Forelimb muscle (tissue), 1 donor: ENCODE measurements at places on chromosomes 11 and 22.

DNA sequence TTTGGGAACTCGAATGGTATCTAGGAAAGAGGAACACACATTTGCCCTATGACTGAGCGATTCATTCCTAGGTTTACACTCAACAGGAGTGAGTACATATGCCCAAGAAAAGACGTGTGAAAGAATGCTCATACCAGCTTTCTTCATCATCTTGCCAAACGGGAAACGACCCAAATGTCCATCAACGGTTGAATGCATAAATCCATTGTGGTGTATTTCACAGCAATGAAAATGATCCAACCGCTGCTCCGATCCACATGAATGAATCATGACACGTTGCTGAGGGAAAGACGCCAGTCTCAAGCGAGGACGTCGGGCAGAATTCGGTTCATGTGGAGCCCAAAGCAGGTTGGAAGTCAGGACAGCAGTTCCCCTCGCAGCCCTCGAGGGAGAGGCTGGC, 71.5 kb downstream of the CYTH4 start:
- no peak for DNase-seq

- DNase-seq = no peak
Measured at GRCh38 chr22:49218142-49218541, 609.5 kb downstream of the BRD1 start.

GRCh38 chr11:36130401-36130800, 158.8 kb downstream of the COMMD9 start:
- no peak for DNase-seq

DNA sequence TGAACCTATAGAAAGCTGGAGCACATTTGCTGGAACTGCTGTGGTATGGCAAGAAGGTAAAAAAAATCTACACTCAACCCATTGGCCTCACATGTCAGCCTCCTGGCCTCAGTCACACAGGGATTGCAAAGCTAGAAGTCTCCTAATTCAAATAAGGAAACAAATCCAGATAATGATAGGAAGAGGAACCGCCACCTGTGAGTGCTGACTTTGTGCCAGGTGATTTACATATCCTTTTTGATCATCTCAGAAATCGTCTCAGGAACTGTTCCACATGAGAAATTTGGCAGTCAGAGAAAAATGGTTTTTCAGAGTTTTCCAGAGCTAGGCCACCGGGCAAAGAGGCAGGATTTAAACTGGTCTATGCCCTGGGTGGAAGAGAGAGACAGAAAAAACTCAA, 986 bp downstream of the NLRP10 start:
- DNase-seq = no peak

DNA sequence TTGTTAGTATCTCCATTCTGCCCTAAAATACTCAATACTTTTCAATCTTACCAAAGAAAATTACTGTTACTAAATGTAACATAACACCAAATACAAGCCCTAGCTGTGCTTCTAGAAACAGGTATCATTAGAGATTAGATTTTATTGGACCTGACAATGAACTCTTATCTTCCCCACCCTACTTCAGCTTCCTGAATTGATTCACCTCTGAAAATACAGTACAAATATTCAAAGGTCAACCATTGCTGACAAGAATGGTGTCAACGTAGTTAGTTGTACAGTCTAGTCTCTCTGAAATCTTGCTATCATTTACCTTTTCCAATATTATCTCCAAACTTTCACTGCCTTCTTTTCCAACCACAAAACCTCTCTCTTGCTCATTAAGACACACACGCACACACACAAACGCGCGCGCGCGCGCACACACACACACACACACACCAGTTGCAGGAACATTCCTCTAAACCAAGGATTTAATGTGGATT, 22.4 kb downstream of the LRRC4C start:
- no peak for DNase-seq

- no peak for DNase-seq
Measured at GRCh38 chr11:116791002-116791812, 472 bp downstream of the APOA5 start.

DNA sequence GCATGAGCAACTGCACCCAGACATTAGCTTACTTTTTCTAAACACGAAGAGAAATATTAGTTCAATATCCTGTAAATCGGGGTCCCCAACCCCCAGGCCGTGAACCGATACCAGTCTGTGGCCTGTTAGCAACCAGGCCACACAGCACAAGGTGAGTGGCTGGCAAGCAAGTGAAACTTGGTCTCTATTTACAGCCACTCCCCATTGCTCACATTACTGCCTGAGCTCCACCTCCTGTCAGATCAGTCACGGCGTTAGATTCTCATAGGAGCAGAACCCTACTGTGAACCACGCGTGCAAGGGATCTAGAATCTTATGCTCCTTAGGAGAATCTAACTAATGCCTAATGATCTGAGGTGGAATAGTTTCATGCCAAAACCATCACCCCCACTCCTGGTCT, 27.8 kb upstream of the DEPDC7 start:
- no peak for DNase-seq

DNA sequence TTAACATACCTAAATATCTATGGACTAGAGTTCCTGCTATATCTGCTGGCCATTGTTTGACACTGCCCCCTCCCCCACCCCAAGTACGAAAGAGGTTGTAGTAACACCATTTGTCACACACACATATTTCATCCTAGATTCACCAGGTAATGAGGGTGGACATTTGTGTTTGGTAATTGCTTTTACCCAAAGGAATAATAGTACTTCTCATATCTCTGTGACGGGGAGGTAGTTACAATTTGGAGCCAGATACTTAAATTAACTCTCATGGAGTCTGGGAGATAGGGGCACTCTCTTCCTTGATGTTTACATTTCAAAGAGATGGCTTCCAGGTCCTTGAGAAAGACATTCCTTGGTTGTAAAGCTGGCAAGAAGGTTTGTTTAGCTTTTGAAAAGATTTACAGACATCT, 38.7 kb downstream of the REXO2 start:
- no peak for DNase-seq

GRCh38 chr11:77793972-77794371, 26.6 kb downstream of the RSF1 start:
- DNase-seq = no peak

DNA sequence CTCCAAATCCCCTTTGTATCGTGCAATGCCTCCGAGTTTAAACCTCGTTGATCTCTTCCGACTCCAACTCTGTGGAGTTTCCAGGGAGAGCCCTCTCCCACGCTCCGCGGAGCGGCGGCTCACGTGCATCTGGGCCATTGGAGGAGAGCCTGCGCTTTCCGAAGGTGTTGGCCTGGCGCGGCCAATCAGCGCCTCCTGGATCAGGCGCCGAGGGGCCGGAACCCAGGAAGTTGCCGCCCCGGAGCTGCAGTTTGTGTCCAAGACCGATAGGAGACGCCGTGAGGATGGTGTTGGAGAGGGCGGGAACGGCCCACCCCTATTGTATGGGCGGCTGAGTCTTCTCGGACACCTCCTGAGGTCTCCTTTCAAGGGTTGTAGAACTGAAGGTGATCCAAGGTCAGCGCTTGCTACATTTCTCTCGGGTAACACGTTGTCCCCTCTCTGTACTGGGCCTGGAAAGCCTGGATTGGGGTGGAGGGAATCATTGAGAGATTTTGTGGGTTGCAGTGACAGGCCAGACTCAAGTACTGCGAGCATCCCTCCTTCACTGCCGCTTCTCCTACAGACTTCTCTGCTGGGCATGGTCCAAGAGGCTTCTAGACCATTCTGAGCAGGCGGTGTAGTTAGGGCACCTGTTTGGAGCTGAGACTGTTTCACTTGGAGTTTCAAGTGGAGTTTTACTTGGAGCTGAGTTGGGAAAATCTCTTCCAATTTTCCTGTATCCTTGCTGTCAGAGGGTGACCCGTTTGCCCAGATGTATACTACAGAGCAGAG, 1.7 kb downstream of the ADAMTS15 start:
- DNase-seq = peak; percentile 76

DNA sequence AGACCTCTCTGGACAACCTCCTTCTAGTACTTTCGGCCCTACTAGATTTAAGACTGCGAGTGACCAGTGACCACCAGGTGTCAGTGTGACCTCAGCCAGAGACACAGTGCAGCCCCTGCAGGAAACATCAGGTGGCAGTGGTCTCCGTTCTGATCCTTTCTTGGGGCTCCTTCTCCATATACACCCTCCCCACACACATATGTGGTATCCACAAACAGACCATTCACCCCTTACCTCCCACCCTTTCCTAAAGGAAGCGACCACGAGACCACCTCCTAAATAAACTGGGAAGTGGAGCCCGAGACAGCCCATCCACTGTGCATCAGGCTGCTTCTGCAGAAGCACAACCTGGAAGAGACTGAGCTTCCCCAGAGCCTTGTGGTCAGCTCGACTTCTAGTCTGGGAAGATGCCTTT, 38.5 kb upstream of the CYP2D6 start:
- DNase-seq = peak; percentile 54

GRCh38 chr11:102630598-102631448, 5.7 kb upstream of the MMP20 start:
- DNase-seq = no peak

GRCh38 chr11:101487775-101488174, 96.0 kb downstream of the TRPC6 start:
- no peak for DNase-seq

- no peak for DNase-seq
Measured at GRCh38 chr22:42814616-42815015, 42.5 kb downstream of the ARFGAP3 start.

- no peak for DNase-seq
Measured at GRCh38 chr22:39634530-39635405, 64.2 kb downstream of the CACNA1I start.

- DNase-seq = no peak
Measured at GRCh38 chr11:130070846-130071200, 1.1 kb downstream of the APLP2 start.

- DNase-seq = no peak
Measured at GRCh38 chr11:100719809-100720221, 32.7 kb downstream of the ARHGAP42 start.

DNA sequence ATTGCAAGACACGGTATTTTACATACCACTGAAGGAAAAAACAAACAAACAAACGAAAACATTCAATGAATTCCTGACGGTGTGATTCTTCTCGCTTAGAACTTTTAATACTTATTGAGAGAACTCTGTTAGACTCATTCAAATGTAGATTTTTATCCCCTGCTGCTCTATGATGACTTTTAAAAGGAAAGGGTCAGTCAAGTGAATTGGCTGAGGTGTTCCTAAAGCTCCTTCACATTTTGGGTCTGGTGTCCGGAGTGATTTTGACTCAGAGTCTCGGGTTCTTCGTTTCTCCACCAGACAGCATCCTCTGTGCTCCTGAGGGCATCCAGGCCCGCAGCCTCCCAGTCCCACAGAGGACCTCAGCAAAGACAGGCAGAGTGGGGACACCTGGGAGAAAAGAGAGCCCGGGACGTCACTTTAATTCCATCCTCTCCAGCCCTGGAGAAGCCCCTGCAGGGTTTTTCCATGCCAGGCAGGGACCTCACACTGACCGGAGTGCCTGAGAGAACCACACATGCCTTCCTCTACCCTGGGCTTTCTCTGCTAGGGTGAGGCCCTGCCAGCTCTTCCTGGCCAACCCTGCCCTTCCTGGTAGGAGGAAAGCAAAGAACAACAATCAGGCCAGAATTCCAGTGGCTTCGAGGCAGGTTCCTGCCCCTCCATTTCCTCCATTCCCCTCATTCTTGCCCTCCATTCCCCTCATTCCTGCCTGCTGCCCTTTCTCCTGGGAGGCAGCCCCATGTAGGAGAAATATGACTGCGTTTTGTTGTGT, 1.4 kb upstream of the CSF2RB start:
- DNase-seq = no peak

- DNase-seq = no peak
Measured at GRCh38 chr11:10401256-10401655, 53.8 kb upstream of the AMPD3 start.

DNA sequence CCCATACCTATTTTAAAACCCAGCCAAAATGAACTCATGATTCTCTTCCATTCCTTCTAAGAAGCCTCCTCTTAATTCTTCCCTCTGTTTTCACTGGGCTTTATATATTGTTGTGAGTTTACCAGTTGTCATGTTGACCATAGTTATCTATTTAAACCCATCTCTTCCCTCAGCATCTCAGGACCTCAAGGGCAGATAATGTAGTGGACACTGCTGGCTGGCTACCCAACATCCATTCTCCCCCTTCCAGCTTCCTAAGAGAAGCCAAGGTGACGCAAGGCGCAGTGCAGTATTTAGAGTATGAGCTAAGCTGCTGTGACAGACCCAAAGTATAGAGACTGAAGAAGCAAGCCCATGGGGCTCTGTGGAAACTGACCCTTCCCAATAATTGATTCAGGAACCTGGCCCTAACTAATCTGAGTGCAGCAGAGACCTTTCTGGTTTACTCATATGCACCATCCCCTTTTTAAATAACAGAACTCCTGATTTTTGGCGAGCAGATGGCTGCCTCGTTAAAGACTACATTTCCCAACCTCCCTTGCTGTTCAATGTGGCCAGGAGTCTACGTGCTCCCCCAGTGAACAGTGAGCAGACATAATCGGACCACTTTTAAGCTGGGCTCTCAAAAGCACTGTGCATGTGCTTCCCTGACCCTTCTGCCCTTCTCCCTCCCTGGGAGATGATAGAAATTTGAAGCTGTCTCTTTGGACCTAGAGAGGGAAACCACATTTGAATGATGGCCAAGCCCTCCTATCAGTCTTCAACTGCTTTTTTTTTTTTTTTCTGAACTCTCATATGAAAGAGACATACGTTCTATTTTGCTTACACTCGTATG, 28.1 kb upstream of the CREB3L1 start:
- no peak for DNase-seq

GRCh38 chr22:49571326-49571725, 256.3 kb downstream of the BRD1 start:
- no peak for DNase-seq

- no peak for DNase-seq
Measured at GRCh38 chr22:24435323-24435645, 7.9 kb downstream of the ADORA2A start.

- no peak for DNase-seq
Measured at GRCh38 chr11:57313788-57314135, 11.0 kb downstream of the TNKS1BP1 start.
